HCT116 (cell line): ENCODE measurements at places on chromosomes 5 and 9. TPM values are rescaled to one million over a fixed set of nuclear protein-coding genes. Genes with fewer than 3 reads are reported as not detected.

The PELO gene
- total RNA-seq = 16.5 TPM

The PCDHB9 gene
- total RNA-seq = 0.07 TPM

GRCh38 chr5:58842852-58843251, 260.0 kb downstream of the RAB3C start:
- no peaks in the 10 kb centered on the region for H3K4me1 ChIP-seq
- DNase-seq = no peak
- H3K4me3 ChIP-seq = no peak overlapping the region
- no peaks in the 10 kb centered on the region for H3K36me3 ChIP-seq
- no peaks in the 10 kb centered on the region for H3K27me3 ChIP-seq
- no peak overlapping the region for H3K27ac ChIP-seq

DNA sequence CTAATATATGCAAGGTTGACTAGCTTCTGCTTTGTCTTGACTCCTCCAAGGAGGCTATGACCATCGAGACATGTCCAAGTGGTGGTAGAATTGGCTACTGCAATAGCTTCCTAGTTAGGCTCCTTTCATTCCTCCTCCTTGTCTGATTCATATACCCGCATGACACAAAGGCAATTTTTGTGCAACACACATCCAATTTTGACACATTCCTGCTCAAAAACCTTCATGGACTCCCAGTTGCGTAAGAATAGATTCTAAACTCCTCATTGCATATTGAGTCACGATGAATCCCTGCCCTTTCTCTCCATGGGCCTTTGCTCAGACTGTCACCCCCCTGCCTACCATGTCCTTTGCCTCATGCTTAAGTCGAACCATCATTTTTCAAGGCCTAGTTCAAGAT, 344.5 kb downstream of the ACTL7B start:
- H3K4me3 ChIP-seq = no peak overlapping the region
- no peaks in the 10 kb centered on the region for H3K36me3 ChIP-seq
- DNase-seq = no peak
- H3K4me1 ChIP-seq = no peaks in the 10 kb centered on the region
- no peaks in the 10 kb centered on the region for H3K27me3 ChIP-seq
- H3K27ac ChIP-seq = no peak overlapping the region

DNA sequence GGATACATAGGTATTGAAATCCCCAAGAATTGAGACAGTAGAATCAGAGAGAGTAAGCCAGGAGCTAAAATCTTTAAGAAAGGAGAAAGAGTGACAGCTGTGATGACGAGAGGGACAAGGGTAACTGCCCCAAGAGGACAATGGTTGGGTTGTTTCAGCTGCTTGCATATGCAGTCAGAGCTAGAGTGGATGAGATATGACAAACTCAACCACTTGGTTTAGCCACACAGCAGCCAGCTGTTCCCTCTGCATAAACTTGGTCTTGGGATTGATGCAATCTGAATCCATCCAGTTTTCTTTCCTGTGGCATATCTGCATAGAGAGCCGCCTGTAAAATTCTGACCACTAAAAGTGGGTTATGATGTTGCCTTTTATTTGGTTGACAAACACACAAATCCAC, 100.7 kb downstream of the ZNF622 start:
- H3K27me3 ChIP-seq = peaks cover 5% of the 10 kb centered on the region
- H3K4me3 ChIP-seq = no peak overlapping the region
- no peak overlapping the region for H3K27ac ChIP-seq
- no peak for DNase-seq

The PCDHA9 gene
- total RNA-seq = not detected

- no peak overlapping the region for H3K27ac ChIP-seq
- DNase-seq = no peak
- H3K4me1 ChIP-seq = peaks cover 28% of the 10 kb centered on the region
- H3K36me3 ChIP-seq = no peaks in the 10 kb centered on the region
- no peaks in the 10 kb centered on the region for H3K27me3 ChIP-seq
Observed at GRCh38 chr9:94908011-94908563, 181.6 kb downstream of the AOPEP start.

The NEURL1B gene
- total RNA-seq = 5.8 TPM

DNA sequence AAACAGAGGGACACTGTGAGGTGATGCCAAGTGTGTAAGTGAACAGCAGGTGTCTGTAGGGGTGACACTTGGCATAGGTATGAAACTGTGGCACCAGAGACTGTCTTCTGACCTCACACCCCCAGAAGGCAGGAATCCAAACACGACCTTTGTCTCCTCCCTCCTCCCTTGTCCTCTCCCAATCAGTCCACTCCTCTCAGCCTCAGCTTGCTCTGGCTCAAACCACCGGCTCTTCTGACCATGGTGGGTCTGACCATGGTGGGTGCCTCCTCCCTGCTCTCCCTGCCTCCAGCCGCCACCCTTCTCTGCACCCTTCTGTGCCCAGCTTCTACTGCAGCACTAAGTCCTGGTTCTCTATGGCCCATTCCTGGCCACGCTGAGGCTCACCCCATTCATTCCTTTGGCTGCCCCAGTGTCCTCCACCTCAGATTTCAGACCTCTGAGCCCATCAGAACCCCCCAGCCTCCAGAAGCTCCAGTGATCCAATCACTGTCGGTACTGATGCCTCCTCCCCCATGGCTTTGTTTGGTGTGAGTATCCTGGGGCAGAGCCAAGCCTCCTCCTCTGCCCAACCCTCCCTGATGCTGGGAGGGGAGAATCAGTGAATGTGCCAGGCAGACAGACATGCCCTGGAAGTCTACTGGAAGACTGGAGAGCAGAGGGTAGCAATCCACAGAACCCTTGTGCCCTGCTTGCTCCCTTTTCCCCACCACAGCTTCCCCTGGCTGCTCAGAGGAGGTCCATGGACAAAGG, 1.7 kb upstream of the ARID3C start:
- H3K4me3 ChIP-seq = no peak overlapping the region
- no peak overlapping the region for H3K27ac ChIP-seq
- H3K27me3 ChIP-seq = peaks cover 8% of the 10 kb centered on the region; the same call in 1 of the 2 replicates
- no peaks in the 10 kb centered on the region; the same call in 1 of the 2 replicates for H3K36me3 ChIP-seq
- DNase-seq = no peak

- H3K36me3 ChIP-seq = no peaks in the 10 kb centered on the region
- no peaks in the 10 kb centered on the region for H3K4me1 ChIP-seq
- no peak overlapping the region for H3K4me3 ChIP-seq
- H3K27ac ChIP-seq = no peak overlapping the region
- DNase-seq = no peak
Observed at GRCh38 chr9:93305497-93306020, 121.6 kb downstream of the WNK2 start.

DNA sequence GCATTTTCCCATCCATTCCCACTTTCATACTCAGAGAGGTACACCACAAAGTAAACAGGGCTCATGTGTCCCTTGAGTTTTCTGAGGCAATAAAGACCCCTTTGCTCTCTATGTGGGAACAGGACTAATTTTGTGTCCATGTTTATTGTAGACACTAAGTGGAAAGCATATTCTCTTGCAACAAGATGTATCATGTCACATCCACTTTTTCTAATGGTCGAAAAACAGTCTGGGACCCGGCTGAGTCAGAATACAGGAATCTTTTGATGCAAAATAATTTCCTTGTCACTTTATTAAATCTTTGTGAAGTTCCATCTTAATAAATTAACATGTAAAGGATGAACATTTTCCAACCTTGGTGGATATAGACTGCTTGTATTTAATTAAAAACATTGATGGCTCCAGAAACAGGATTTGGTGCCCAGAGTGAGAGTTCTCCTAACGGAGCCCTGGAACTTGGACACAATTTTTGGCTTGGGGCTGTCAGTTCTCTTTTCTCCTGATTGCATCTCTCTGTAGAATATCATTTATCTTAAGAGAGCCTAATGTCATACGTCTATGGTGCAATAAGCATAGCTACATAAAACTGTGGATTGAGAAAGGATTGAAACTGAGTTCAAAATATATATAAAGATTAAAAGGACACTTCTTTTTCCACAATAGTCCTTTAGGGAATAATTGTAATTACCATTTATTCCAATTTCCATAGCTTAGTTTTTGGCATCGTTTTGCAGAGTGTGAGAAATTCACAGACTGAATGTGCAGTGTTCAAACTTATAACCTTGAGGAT, 1116.7 kb upstream of the SEMA6A start:
- no peak overlapping the region for H3K4me3 ChIP-seq
- H3K36me3 ChIP-seq = no peaks in the 10 kb centered on the region
- H3K27me3 ChIP-seq = no peaks in the 10 kb centered on the region
- DNase-seq = no peak
- no peaks in the 10 kb centered on the region for H3K4me1 ChIP-seq

The NUTM2F gene
- not detected for total RNA-seq

- H3K4me1 ChIP-seq = peaks cover 12% of the 10 kb centered on the region
- no peaks in the 10 kb centered on the region for H3K36me3 ChIP-seq
- H3K27me3 ChIP-seq = no peaks in the 10 kb centered on the region
- H3K27ac ChIP-seq = peak within 1 kb of the TSS; percentile 43; the same call in 1 of the 2 replicates
Observed at GRCh38 chr9:4489919-4490704, at the start of gene SLC1A1. Gene SLC1A1 (plus strand): TSS chr9:4490468. CDS start chr9:4490680, 212 bp downstream.

DNA sequence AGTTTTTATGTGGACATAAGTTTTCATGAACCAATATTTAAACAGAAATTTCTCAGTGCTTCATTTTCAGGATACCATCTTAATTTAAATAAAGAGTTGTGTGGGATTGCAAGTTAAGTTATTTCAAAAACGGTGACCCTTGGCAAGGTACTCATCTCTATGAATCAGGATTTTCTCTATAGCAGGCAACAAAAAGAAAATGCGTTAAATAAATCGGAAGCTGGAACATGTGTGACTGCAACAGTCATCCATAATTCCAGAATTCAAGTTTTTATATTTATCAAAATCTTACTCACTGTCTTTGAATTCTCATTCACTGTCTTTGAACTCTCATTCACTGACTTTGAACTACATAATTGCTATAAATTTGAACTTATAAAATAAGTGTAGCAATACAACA, 5.8 kb upstream of the RECK start:
- no peak for DNase-seq
- no peaks in the 10 kb centered on the region for H3K27me3 ChIP-seq
- 0 out of 2 replicates have a peak, but pooled peaks cover 4% of the 10 kb centered on the region for H3K4me1 ChIP-seq
- no peak overlapping the region for H3K4me3 ChIP-seq
- H3K36me3 ChIP-seq = no peaks in the 10 kb centered on the region
- no peak overlapping the region for H3K27ac ChIP-seq

The WDR38 gene
- total RNA-seq = not detected

DNA sequence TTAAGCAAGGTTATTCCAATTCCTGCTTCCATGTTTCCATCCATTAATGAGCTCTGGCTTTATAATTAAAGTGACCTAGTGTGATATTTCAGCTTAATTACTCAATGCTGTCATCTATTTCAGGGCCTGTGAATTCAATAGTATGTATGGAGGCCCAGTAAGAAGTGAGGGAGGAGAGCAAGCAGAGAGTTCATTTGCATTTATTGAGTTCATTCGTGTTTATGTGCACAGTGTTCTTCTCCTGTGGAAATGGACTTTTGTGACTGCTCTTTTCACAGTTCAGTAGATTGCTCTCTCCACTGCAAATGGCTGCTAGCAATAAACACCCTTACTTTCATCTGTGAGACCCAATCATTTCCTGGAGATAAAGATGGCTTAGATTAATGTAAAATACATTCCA, 130.9 kb downstream of the CEMIP2 start:
- no peak overlapping the region for H3K4me3 ChIP-seq
- no peaks in the 10 kb centered on the region for H3K36me3 ChIP-seq

The INSL4 gene
- total RNA-seq = not detected

The CDKN2B-AS1 gene
- 1.7 TPM for total RNA-seq

GRCh38 chr5:163586531-163586956, 81.1 kb downstream of the MAT2B start:
- no peaks in the 10 kb centered on the region for H3K36me3 ChIP-seq
- H3K27me3 ChIP-seq = peaks cover 10% of the 10 kb centered on the region; the same call in 1 of the 2 replicates
- H3K27ac ChIP-seq = no peak overlapping the region
- no peak overlapping the region for H3K4me3 ChIP-seq
- DNase-seq = no peak

The TAF11L10 gene
- total RNA-seq = not detected

- H3K4me1 ChIP-seq = peaks cover 3% of the 10 kb centered on the region; the same call in 1 of the 2 replicates
- H3K27ac ChIP-seq = no peak overlapping the region
- no peak overlapping the region for H3K4me3 ChIP-seq
- no peaks in the 10 kb centered on the region for H3K27me3 ChIP-seq
Observed at GRCh38 chr5:124952079-124952478, 205.6 kb upstream of the ZNF608 start.

- H3K27me3 ChIP-seq = no peaks in the 10 kb centered on the region
- H3K36me3 ChIP-seq = no peaks in the 10 kb centered on the region
- H3K4me1 ChIP-seq = no peaks in the 10 kb centered on the region
- no peak overlapping the region for H3K27ac ChIP-seq
- H3K4me3 ChIP-seq = no peak overlapping the region
Observed at GRCh38 chr9:76115396-76115795, 224.9 kb downstream of the PCSK5 start.

DNA sequence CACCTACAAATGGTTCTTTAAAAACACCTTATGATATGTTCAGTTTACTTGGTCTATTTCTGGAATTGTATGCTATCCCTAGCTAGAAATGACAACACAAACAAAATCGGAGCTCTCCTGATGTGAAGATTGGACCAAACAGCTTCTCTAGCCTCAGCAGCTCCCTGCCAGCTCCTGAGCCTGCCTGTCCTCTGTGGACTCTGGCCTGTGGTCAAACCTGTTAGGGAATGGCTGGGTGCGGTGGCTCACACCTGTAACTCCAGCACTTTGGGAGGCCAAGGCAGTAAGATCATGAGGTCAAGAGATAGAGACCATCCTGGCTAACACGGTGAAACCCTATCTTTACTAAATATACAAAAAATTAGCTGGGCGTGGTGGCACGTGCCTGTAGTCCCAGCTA, 195.3 kb downstream of the GAS1 start:
- no peak overlapping the region for H3K4me3 ChIP-seq
- no peaks in the 10 kb centered on the region for H3K36me3 ChIP-seq
- H3K27me3 ChIP-seq = peaks cover 53% of the 10 kb centered on the region
- no peak overlapping the region for H3K27ac ChIP-seq

- no peaks in the 10 kb centered on the region for H3K36me3 ChIP-seq
- H3K4me3 ChIP-seq = no peak overlapping the region
- H3K4me1 ChIP-seq = no peaks in the 10 kb centered on the region
- no peak overlapping the region for H3K27ac ChIP-seq
- DNase-seq = no peak
Observed at GRCh38 chr5:23367874-23368273, 139.5 kb upstream of the PRDM9 start.

DNA sequence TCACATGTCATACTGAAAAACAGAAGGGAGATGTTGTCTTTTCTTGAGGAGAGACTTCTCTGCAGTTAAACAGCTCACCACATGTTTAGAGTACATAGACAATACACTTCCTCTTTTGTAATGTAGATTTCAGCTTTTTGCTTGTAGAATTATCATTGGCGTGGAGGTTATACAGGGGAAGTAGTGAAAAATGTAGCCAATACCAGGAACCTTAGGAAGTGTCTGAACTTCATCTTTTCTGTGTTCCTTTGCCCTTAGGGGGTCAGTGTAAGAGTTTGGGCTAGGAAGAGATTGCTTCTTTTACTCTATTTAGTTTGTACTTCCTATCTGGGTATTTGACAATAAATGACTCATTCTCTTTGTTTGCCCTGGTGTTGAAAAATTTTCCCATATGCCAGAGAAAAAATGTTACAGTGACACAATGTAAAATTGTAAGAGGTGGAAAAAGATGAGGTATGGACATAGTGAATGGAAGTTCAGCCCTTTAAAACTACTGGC, 21.0 kb upstream of the CDKN2B start:
- peaks cover 7% of the 10 kb centered on the region; the same call in 1 of the 2 replicates for H3K4me1 ChIP-seq
- H3K4me3 ChIP-seq = no peak overlapping the region
- no peaks in the 10 kb centered on the region for H3K36me3 ChIP-seq
- no peak overlapping the region for H3K27ac ChIP-seq
